ENCODE measurements at places on chromosomes 7 and 10.

DNA sequence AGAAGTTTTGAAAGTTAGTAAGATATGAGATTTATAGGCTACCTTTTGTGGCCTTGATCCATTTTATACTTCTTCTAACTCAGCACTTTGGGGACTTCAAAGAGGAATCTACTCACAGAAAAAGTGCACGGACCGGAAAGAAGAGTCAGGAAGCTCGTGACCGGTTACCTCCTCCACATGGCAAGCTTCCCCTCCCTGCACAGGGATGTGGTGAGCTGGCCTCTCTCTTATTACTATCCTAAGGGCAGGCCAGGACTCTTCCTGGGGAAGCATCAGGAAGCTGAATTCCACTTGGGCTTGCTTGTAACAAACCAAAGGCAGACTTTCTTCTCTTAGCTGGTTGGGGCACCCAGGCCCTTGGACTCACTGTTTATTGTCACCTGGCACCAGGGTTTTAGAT lies 170.8 kb upstream of the GLI3 start:
- DNase-seq: no peak
- H3K36me3 ChIP-seq: no peaks in the 10 kb centered on the region
- no peak overlapping the region for H3K4me3 ChIP-seq
- H3K27me3 ChIP-seq: no peaks in the 10 kb centered on the region

GRCh38 chr10:19815731-19816410 lies 361 bp upstream of the PLXDC2 start:
- peak; percentile 92 for DNase-seq
- H3K27ac ChIP-seq: peak overlapping the region; percentile 54
- no peaks in the 10 kb centered on the region for H3K27me3 ChIP-seq
- no peaks in the 10 kb centered on the region for H3K36me3 ChIP-seq
- no peaks in the 10 kb centered on the region for H3K4me1 ChIP-seq
- H3K4me3 ChIP-seq: peak overlapping the region; percentile 79

- H3K4me3 ChIP-seq: no peak overlapping the region
- H3K27ac ChIP-seq: peak overlapping the region; percentile 61
- H3K27me3 ChIP-seq: no peaks in the 10 kb centered on the region
- no peak for DNase-seq
- no peaks in the 10 kb centered on the region for H3K4me1 ChIP-seq
Observed at GRCh38 chr7:73851410-73852338, 9.3 kb upstream of the TMEM270 start.

DNA sequence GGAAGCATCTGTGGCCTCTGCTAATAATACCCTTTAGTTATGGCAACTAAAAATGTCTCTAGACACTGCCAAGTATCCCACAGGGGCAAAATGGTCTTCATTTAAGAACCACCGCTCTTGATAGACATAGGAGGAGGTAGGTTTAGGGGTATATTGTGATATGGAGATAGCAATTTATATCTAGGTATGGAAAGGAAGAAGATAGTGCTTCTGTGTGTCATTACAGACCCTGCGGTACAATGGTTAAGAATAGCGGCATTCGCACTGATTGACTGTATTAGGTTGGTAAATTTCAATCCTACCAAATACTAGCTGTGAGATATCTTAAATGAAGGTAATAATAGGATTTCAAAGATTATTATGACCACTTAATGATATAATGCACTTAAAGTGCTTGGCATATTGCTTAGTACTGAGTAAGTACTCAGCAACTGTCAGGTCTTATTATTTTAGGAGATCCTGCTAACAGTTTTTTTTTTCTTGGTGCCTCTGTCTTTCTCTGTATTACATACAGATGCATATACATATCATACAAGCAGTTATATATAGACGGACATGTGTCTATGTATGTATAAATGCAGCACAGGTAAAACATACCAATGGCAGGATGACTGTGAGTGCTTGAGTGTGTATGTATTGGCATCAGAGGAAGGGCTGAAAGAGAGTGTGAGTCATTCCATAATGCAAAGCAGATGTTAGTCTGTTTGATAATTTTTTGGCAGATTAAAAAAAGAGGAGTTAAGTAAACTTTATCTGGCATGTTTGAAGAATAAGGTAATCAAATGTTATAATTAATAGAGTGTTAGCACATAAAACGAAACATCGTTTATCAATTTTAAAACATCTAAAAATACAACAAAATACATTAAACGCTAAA lies 50.0 kb upstream of the ITGB8 start:
- H3K27ac ChIP-seq: no peak overlapping the region
- no peaks in the 10 kb centered on the region for H3K36me3 ChIP-seq
- DNase-seq: no peak
- H3K4me1 ChIP-seq: no peaks in the 10 kb centered on the region
- H3K4me3 ChIP-seq: no peak overlapping the region

DNA sequence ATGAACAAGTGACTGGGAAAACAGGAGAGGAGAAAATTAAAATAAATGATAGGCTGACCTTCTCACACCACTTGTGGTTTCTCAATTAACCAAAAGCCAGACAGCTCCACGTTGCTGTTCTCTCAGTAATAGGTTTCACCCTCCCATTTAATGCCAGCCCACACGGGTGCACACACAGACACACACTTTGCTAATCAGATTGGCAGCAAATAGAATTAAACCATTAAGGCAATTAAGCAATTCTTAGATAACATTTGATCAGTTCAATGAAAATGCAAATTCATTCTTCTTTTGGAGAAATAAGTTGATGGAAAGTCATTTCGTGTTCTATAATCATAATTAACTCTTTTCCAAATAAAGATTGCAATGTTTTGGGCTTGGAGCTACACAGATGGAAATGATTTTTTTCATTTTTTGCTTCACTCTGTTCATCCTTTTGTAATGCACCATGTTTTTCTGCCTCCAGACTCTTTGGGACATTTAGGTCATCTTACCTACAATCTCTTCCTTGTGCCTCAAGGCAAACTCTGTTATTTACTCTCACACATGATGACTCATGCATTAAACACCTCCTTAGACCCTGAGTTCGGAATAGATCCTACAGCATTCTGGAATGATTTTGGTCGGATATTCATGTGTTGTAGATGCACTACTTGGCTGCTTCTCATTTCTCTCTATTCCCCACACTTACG lies 700.7 kb downstream of the AUTS2 start:
- no peak for DNase-seq
- no peaks in the 10 kb centered on the region for H3K4me1 ChIP-seq

DNA sequence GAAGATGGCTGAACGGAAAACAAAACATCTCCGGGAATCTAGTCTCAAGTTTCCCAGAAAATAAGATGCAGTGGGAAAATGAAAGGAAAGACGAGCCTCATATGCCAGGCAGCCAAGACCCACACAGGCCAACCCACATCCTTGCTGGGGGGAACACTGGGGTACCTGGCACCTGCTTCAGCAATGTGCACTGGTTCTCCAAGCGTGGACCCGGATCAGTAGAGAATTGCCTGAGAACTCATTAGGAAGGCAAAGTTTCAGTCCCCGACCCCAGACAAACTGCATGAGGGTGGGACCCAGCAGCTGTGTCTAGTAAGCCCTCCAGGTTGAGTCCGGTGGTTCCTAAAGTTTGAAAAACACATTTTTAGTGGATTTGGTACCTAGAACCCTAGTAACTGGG lies 18.4 kb downstream of the FAM53B start:
- no peak overlapping the region for H3K4me3 ChIP-seq
- no peaks in the 10 kb centered on the region for H3K27me3 ChIP-seq
- no peaks in the 10 kb centered on the region for H3K36me3 ChIP-seq
- H3K4me1 ChIP-seq: no peaks in the 10 kb centered on the region
- no peak overlapping the region for H3K27ac ChIP-seq

GRCh38 chr10:30348378-30348776 lies 701 bp downstream of the MTPAP start:
- DNase-seq: no peak
- H3K36me3 ChIP-seq: no peaks in the 10 kb centered on the region
- H3K4me1 ChIP-seq: peaks cover 2% of the 10 kb centered on the region
- no peaks in the 10 kb centered on the region for H3K27me3 ChIP-seq
- H3K27ac ChIP-seq: no peak overlapping the region

- no peak overlapping the region for H3K4me3 ChIP-seq
- H3K27ac ChIP-seq: no peak overlapping the region
- H3K27me3 ChIP-seq: no peaks in the 10 kb centered on the region
- DNase-seq: no peak
- H3K4me1 ChIP-seq: no peaks in the 10 kb centered on the region
- H3K36me3 ChIP-seq: no peaks in the 10 kb centered on the region
Observed at GRCh38 chr7:55245271-55245723, 119.8 kb upstream of the LANCL2 start.

DNA sequence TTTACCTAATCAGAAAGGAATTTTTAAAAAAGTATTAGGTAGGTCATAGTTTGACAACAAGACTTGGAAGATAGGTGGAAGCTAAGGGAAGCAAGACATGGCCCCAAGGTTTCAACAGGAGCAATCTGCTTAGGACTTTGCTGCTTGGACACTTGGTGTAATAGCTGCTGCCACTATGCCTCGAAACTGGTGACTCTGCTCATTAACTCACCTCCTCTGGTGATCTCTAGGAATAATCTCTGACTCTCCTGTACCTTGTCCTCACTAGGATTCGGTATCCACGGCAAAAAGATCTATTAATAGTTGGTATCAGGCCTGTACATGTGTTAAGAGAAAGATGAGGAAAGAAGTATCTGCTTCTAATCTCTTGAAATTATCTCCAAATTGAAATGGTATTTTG lies 53.1 kb downstream of the PTEN start:
- H3K4me1 ChIP-seq: no peaks in the 10 kb centered on the region
- DNase-seq: no peak
- peak overlapping the region; percentile 48 for H3K27ac ChIP-seq
- no peaks in the 10 kb centered on the region for H3K36me3 ChIP-seq
- no peaks in the 10 kb centered on the region for H3K27me3 ChIP-seq

DNA sequence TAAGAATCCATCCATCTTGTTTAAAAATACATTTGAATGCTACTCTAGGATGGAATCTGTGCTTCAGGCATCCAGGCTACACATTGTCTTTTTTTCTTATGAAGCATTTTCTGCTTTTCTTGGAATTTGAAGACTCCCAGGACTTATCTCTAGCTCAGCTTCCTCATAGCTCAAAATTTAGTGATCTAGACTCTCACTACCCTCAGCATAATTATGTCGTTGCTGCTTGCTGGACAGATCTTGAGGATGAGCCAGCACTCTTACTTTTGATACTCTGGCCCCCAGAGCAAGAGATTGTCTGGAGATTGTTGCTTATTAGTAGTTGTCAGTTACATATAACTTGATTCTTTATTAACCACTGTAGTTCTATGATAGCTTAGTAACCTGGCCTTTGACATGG lies 83.3 kb upstream of the FGL2 start:
- no peaks in the 10 kb centered on the region for H3K36me3 ChIP-seq
- no peaks in the 10 kb centered on the region for H3K27me3 ChIP-seq
- DNase-seq: no peak
- no peak overlapping the region for H3K27ac ChIP-seq
- H3K4me1 ChIP-seq: peaks cover 2% of the 10 kb centered on the region
- peak overlapping the region; percentile 37 for H3K4me3 ChIP-seq

DNA sequence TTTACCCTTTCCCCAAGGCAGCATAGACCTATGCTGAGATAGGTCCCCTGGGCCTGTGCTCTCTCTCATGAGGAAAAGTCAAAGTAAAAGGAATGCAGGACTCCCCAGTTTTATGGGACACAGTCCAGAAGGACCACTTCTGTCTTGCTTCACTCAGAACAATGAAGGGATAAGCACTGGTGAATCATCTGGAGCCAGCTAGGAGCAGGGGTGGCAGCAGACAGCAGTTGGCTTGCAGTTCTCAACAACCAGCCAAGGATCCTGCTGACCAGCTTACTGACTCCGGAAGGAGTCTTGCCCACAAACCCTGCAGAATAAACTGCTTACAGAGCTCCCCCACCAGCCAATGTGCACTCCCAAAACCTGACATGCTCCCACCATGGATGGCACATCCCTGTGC lies 152.1 kb upstream of the GHITM start:
- DNase-seq: no peak
- H3K27me3 ChIP-seq: no peaks in the 10 kb centered on the region
- no peaks in the 10 kb centered on the region for H3K4me1 ChIP-seq

DNA sequence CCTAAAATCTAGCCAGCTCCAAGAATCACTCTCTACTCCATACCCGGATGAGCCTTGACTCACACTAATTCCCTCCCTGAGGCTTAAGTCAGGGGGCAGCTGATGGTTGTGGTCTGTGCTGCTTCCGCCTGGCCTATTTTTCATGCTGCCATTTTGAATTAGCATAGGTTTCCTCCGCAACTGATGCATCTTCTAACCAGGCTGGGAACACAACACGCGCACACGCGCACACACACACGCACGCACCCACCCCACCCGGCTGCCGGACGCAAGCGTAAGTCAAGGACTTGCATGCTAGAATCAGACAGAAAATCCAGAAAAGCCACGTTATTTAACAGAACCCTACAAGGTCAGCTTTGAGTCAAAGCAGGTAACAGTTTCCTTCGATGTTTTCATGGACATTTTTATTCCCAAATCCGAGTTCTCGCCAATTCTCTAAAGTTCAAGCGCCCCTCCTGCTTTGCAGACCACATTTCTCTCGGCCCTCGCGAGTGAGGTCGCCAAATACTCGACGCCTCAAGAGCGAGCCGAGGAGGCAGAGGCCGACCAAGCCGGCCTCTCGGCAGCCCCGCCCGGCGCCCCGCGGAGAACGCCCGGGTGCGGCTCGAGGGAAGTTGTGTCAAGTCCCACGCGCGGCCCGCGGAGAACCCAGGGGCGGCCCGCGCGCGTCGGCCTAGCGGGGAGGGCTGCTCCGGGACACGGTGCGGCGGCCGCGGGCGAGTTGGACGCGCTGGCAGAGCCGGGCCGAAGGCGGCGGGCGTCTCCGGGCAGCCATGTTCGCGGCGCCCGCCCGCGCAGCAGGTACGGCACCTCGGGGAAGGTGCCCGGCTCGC lies 961 bp downstream of the SCRN1 start:
- H3K27ac ChIP-seq: peak overlapping the region; percentile 46
- H3K4me1 ChIP-seq: no peaks in the 10 kb centered on the region
- DNase-seq: peak; percentile 73
- H3K36me3 ChIP-seq: no peaks in the 10 kb centered on the region
- no peaks in the 10 kb centered on the region for H3K27me3 ChIP-seq

- no peaks in the 10 kb centered on the region for H3K4me1 ChIP-seq
- peak overlapping the region; percentile 61 for H3K27ac ChIP-seq
- no peaks in the 10 kb centered on the region for H3K27me3 ChIP-seq
Observed at GRCh38 chr7:5420067-5420880, 3.4 kb downstream of the TNRC18 start.

DNA sequence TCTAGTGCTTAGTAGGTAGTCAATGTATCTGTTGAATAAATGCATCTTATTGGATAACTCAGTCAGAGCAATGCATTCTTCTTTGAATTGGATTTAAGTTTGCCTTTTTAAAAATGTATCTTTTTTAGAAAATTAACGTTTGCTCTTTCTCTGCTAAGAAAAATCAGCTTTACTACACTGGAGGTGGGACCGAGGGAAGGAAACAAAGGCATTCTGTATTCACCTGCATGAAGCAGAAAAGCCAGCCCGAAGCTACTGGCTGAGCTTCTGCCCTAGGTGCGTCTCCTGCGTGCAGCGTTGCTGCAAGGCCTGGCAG lies 22.2 kb upstream of the ITGB1 start:
- no peaks in the 10 kb centered on the region for H3K27me3 ChIP-seq
- no peak for DNase-seq
- H3K27ac ChIP-seq: peak overlapping the region; percentile 9
- H3K4me3 ChIP-seq: no peak overlapping the region

- H3K27ac ChIP-seq: no peak overlapping the region
- DNase-seq: no peak
- no peaks in the 10 kb centered on the region for H3K27me3 ChIP-seq
- no peak overlapping the region for H3K4me3 ChIP-seq
Observed at GRCh38 chr7:149707448-149707886, 65.9 kb downstream of the ZNF467 start.

Data from aorta (tissue), 5 donors.